Dermis microvascular lymphatic vessel endothelial cell (primary cell): ENCODE measurements at places on chromosomes 5 and 9.

GRCh38 chr9:75414371-75415160 is 326.3 kb downstream of the OSTF1 start:
- no peak for DNase-seq

GRCh38 chr9:13718086-13718485 is 438.6 kb upstream of the MPDZ start:
- no peak for DNase-seq

GRCh38 chr5:149559706-149560105 is 8.5 kb upstream of the CSNK1A1 start:
- no peak for DNase-seq

GRCh38 chr9:6978591-6978990 is 220.8 kb downstream of the KDM4C start:
- DNase-seq = no peak

DNA sequence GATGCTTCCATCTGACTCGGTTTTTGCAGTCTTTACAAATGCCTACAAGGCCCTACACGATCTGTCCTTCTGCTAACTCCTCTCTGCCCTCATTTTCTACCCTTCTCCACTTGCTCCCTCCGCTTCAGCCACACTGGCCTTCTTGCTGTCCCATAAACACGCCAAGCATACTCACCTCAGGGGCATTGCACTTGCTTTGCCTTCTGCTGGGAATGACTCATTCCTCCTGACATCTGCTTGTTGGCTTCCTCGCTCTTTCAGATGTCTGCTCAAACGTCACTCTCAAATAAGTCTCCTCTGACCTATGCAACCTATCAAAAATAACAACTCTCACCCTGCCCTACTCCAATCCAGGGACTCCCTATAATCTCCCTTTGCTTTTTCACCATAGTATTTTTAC is 28.2 kb downstream of the CDC25C start:
- no peak for DNase-seq

- no peak for DNase-seq
Observed at GRCh38 chr5:88145611-88146467, 122.8 kb downstream of the TMEM161B start.

DNA sequence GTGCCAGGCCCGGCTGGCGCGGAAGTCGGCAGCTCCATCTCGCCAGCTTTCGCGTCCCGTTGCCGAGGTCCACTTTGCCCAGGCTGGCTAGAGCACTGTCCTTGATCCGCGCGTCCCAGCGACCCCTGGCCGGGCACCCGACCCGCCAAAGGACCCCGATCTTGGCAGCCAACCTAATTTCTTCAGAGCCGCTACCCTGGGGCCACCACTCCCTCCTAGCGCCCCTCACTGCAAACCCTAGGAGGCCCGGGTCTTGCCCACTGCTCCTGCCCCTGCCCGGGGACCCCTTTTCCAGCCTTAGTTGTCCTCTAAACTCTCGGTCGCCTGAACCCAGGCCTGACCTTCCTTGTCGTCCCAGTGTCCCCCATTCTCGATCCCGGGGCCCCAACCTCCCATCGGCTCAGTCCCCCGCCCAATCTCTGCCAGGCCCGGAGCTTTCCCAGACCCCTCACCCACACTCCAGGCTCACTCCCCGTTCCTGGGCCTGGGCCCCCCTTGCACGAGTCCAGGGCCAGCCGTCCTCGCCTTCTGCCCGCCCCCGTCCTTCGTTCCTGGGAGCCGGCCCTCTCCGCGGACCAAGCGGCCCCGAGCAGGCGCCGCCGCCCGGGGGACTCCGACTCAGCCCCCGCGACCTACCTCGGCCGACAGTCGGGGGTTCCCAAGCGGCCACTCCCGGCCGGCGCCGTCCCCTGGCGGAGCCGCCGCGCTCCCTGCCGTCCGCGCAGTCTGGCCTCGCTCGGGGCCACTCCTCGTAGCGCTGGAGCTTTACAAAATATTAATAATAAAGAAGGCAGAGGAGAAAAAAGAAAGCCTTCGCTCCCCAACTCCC is 701 bp upstream of the LMX1B start:
- DNase-seq = no peak
